Endothelial cell of umbilical vein (primary cell): ENCODE measurements at places on chromosomes 1 and 21. TPM values are rescaled to one million over a fixed set of nuclear protein-coding genes. Genes with fewer than 3 reads are reported as not detected.

Gene BCAN
- total RNA-seq, result not detected in 2 replicates

Gene CYYR1
- total RNA-seq, result 23.8 and 25.7 TPM in 2 replicates

Gene HOOK1
- total RNA-seq, result not detected in 2 replicates

Gene NUP210L
- total RNA-seq, result 0.07 TPM in 1 of 2 replicates, not detected in the other

Gene CHODL
- not detected in 2 replicates for total RNA-seq

DNA sequence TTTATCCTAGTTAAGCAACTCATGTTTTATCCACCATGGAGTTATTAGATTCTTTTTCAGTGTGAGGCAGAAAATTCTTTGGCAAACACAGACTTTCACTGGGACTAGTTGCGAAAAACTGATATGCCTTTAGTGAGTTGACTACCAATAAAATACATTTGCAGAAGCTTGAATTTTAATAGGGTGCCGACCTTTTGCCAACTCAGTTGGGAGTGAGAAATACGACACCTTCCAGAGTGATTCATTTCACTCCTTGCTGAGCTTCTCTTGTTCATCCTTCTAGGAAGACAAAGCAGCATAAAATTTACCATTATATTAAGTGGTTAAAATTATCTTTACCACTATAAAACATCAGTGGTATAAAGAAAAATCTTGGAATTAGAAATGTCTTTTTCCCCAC, 1.2 kb upstream of the KRTAP23-1 start:
- H3K27me3 ChIP-seq, result no peaks in the 10 kb centered on the region
- no peaks in the 10 kb centered on the region for H3K4me1 ChIP-seq
- no peaks in the 10 kb centered on the region for H3K36me3 ChIP-seq
- H3K4me3 ChIP-seq, result no peak overlapping the region
- no peak for DNase-seq
- H3K27ac ChIP-seq, result no peak overlapping the region

GRCh38 chr1:66370462-66370971, 163.4 kb upstream of the SGIP1 start:
- H3K4me3 ChIP-seq, result no peak overlapping the region
- DNase-seq, result peak; percentile 88
- H3K36me3 ChIP-seq, result peaks cover 51% of the 10 kb centered on the region
- H3K4me1 ChIP-seq, result peaks cover 60% of the 10 kb centered on the region

DNA sequence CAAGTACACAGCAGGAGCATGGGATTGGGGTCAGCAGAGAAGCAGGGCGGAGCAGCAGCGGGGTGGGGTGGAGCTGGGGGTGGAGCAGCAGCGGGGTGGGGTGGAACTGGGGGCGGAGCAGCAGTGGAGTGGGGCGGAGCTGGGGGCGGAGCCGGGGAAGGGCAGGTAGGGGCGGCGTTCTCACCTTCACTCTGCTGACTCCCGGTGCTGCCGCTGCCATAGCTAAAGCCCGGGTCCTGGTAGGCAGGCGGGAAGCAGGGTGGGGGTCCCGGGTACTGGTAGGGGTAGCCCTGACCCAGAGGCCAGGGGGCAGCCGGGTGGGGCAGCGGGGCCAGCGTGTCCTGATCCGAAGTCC, 6.7 kb downstream of the TAS1R3 start:
- no peaks in the 10 kb centered on the region for H3K36me3 ChIP-seq
- no peaks in the 10 kb centered on the region for H3K27me3 ChIP-seq
- no peak overlapping the region for H3K4me3 ChIP-seq
- H3K4me1 ChIP-seq, result no peaks in the 10 kb centered on the region
- DNase-seq, result no peak

- no peak overlapping the region for H3K27ac ChIP-seq
- H3K4me1 ChIP-seq, result peaks cover 22% of the 10 kb centered on the region
- no peaks in the 10 kb centered on the region for H3K36me3 ChIP-seq
- H3K4me3 ChIP-seq, result no peak overlapping the region
Observed at GRCh38 chr1:97632075-97632474, 288.8 kb downstream of the DPYD start.

GRCh38 chr1:10398278-10398733, 558 bp upstream of the PGD start:
- H3K27me3 ChIP-seq, result no peaks in the 10 kb centered on the region
- H3K36me3 ChIP-seq, result no peaks in the 10 kb centered on the region
- no peak for DNase-seq

GRCh38 chr21:46065215-46065913, 32.5 kb upstream of the COL6A2 start:
- no peak for DNase-seq
- no peaks in the 10 kb centered on the region for H3K4me1 ChIP-seq
- no peaks in the 10 kb centered on the region for H3K36me3 ChIP-seq
- no peak overlapping the region for H3K4me3 ChIP-seq
- H3K27ac ChIP-seq, result no peak overlapping the region

- peaks cover 11% of the 10 kb centered on the region for H3K4me1 ChIP-seq
- H3K36me3 ChIP-seq, result peaks cover 15% of the 10 kb centered on the region
- no peak overlapping the region for H3K27ac ChIP-seq
- H3K4me3 ChIP-seq, result peak overlapping the region; percentile 74
- H3K27me3 ChIP-seq, result no peaks in the 10 kb centered on the region
Observed at GRCh38 chr1:3746389-3746829, 5.8 kb upstream of the CCDC27 start.

DNA sequence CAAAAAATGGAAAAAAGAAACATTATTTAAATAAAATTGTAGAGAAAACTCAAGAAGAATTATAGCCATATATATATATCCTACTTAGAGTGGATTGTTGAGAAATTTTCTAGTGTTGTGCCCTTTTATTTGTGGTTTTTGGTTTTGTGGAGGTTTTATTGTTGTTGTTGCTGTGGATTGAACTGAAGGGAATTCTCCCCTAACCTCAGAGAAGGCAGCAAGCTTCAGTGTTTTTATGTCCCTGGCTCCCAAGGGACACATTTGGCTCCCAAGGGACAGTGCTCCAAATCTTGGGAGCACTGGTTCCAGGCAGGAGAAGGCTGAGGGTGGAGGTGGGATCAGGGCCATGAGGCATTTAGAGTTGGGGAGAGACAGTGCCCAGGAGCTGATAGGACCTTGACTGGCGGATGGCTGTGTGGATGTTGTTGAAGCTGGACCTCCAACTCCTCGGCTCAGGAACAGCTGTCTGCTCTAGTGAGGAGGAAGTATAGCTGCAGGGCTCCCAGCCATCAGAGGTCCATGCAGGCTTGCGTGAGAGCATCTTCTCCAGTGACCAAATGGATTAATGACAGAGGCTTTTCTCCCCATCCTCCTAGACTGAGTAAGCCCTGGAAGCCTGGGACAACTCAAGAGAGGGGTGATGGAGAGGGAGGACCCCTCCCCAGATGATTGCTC, 100.5 kb downstream of the TEX35 start:
- no peaks in the 10 kb centered on the region for H3K27me3 ChIP-seq
- no peak overlapping the region for H3K27ac ChIP-seq
- peaks cover 11% of the 10 kb centered on the region for H3K4me1 ChIP-seq
- no peak for DNase-seq
- no peak overlapping the region for H3K4me3 ChIP-seq
- no peaks in the 10 kb centered on the region for H3K36me3 ChIP-seq

DNA sequence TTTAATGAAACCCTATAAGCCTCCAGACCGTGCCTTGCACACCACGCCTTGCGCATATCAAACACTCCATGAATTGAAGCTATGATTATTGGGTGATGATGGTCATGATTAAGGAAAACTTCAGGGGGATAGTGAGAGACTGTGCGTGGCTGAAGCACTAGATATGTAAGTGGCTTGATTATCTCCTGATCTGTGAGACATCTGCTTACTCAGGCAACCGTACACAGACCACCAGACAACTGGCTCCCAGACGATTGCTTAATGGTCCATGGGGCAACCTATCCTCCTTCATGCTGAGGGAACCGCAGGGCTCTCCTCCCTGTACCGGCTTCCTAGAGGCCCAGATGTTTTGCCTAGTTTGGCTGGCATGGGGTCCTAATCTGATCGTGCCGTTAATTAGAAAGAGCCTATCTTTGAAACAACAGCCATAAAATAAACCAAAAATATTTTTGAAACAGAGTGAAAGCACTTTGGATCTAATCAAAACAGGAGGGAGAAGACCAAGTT, 51.6 kb downstream of the IRF2BP2 start:
- H3K4me3 ChIP-seq, result no peak overlapping the region
- no peaks in the 10 kb centered on the region for H3K27me3 ChIP-seq
- no peaks in the 10 kb centered on the region for H3K36me3 ChIP-seq
- H3K4me1 ChIP-seq, result peaks cover 7% of the 10 kb centered on the region

- H3K4me3 ChIP-seq, result no peak overlapping the region
- H3K4me1 ChIP-seq, result no peaks in the 10 kb centered on the region
- no peaks in the 10 kb centered on the region for H3K27me3 ChIP-seq
- no peaks in the 10 kb centered on the region for H3K36me3 ChIP-seq
- no peak for DNase-seq
Observed at GRCh38 chr21:17768840-17769446, 50.2 kb downstream of the C21orf91 start.

- no peaks in the 10 kb centered on the region for H3K36me3 ChIP-seq
- no peaks in the 10 kb centered on the region for H3K27me3 ChIP-seq
- no peak for DNase-seq
- H3K4me1 ChIP-seq, result no peaks in the 10 kb centered on the region
- no peak overlapping the region for H3K27ac ChIP-seq
- no peak overlapping the region for H3K4me3 ChIP-seq
Observed at GRCh38 chr1:248748211-248748610, 7.3 kb downstream of the LYPD8 start.

DNA sequence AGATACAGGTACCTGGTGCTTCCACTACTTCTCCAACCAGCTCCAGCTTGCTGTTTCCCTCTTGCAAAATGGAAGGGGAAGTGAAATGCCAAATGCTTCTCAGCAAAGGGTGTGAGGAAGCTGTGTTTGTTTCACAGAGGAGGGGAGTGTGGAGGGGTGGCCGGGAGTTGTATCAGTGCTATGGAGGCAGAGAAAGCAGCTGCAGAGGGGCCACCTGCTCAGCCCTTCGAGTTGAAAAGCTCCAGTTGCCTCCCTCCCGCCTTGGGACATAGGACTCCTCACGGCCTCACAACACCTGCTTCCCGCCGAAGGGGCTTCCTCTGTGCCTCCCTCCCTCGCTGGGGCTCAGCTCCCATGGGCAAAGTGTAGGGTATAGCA, 12.1 kb upstream of the LINGO4 start:
- no peaks in the 10 kb centered on the region for H3K36me3 ChIP-seq
- H3K4me3 ChIP-seq, result no peak overlapping the region
- H3K27ac ChIP-seq, result no peak overlapping the region
- H3K4me1 ChIP-seq, result no peaks in the 10 kb centered on the region
- peaks cover 3% of the 10 kb centered on the region for H3K27me3 ChIP-seq

- H3K4me1 ChIP-seq, result no peaks in the 10 kb centered on the region
- H3K36me3 ChIP-seq, result no peaks in the 10 kb centered on the region
- no peak for DNase-seq
- H3K27ac ChIP-seq, result no peak overlapping the region
- H3K27me3 ChIP-seq, result peaks cover 2% of the 10 kb centered on the region
- no peak overlapping the region for H3K4me3 ChIP-seq
Observed at GRCh38 chr1:95219407-95219806, 14.6 kb upstream of the RWDD3 start.

GRCh38 chr1:67465375-67465774, 35.2 kb upstream of the SERBP1 start:
- DNase-seq, result peak; percentile 59
- H3K4me3 ChIP-seq, result no peak overlapping the region
- H3K4me1 ChIP-seq, result peaks cover 41% of the 10 kb centered on the region
- no peak overlapping the region for H3K27ac ChIP-seq

DNA sequence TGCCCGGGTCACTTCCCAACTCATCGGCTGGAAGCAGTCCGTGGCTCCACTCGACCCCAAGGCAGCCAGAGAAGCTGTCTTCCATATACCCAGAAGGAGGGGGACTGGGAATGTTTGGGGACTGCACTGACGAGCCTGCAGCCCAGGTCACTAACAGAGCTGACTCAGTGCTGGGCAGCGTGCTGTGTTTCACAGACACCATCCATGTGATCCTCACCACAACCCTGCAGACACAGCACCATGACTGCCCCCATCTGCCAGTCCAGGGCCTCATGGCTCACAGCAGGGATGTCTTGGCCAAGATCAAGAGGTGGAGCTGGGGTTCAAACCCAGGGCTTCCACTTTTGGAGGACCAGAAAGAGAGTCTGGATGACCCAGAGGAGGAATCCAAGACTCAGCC, 67.9 kb downstream of the KLHDC7A start:
- no peaks in the 10 kb centered on the region for H3K36me3 ChIP-seq
- no peak for DNase-seq
- no peaks in the 10 kb centered on the region for H3K4me1 ChIP-seq
- no peaks in the 10 kb centered on the region for H3K27me3 ChIP-seq

DNA sequence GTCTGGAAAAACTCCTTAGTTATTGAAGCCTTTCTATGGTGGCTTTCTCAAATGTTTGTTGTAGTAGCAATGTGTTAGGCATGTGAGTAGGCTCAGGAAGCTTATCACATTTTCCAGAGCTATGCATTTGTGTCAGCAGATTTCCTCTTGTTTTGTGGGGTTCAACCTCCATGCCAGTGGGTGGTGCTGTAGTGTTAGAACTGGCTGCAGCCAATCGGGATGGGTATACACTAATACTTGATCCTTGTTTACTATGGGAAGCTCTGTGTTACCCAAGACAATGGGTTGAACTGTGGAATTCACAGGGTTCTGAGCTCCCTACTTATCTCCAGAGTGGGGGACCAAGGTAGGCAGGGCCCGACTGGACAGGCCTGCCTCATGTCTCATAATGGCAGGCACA, 348.5 kb upstream of the ADAMTS5 start:
- H3K27ac ChIP-seq, result no peak overlapping the region
- H3K36me3 ChIP-seq, result no peaks in the 10 kb centered on the region
- H3K4me3 ChIP-seq, result no peak overlapping the region
- peak; percentile 6 for DNase-seq
- H3K27me3 ChIP-seq, result no peaks in the 10 kb centered on the region
- no peaks in the 10 kb centered on the region for H3K4me1 ChIP-seq

- H3K36me3 ChIP-seq, result no peaks in the 10 kb centered on the region
- no peaks in the 10 kb centered on the region for H3K4me1 ChIP-seq
- DNase-seq, result no peak
- H3K27ac ChIP-seq, result no peak overlapping the region
Observed at GRCh38 chr1:83776913-83777757, 221.8 kb downstream of the TTLL7 start.

GRCh38 chr1:73644198-73644597, 553.8 kb downstream of the LRRIQ3 start:
- H3K27me3 ChIP-seq, result no peaks in the 10 kb centered on the region
- H3K27ac ChIP-seq, result no peak overlapping the region
- H3K36me3 ChIP-seq, result no peaks in the 10 kb centered on the region
- DNase-seq, result no peak

DNA sequence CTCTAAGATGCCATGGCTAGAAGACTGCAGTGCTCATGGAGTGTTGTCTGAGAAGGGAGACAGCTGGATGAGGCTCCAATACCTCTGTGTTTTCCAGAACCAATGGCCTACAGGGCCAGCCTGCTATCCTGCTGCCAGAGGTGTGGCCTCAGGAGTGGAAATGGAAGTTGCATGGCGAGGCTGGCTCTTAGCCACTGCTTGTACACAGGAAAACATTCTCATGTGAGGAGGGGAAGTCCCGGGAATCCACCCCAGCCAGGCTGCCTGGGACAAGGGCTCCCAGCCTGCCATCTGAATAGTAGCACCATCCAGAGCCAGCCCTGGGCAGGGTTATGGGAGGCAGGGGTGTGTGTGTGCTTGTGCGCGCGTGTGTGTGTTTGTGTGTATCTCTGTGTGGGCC, 56.5 kb downstream of the SDC3 start:
- H3K4me1 ChIP-seq, result peaks cover 12% of the 10 kb centered on the region
- no peaks in the 10 kb centered on the region for H3K36me3 ChIP-seq
- H3K27ac ChIP-seq, result no peak overlapping the region
- no peak overlapping the region for H3K4me3 ChIP-seq

- H3K4me3 ChIP-seq, result no peak overlapping the region
- H3K36me3 ChIP-seq, result no peaks in the 10 kb centered on the region
- no peak for DNase-seq
Observed at GRCh38 chr1:230280054-230280795, 145.9 kb downstream of the PGBD5 start.

GRCh38 chr1:183844806-183845205, 39.9 kb downstream of the RGL1 start:
- no peak overlapping the region for H3K27ac ChIP-seq
- H3K27me3 ChIP-seq, result no peaks in the 10 kb centered on the region
- DNase-seq, result no peak
- H3K4me1 ChIP-seq, result peaks cover 49% of the 10 kb centered on the region
- H3K36me3 ChIP-seq, result peaks cover 2% of the 10 kb centered on the region
